ENCODE measurements at places on chromosomes 1 and 21. TPM values are rescaled to one million over a fixed set of nuclear protein-coding genes. Genes with fewer than 3 reads are reported as not detected.

DNA sequence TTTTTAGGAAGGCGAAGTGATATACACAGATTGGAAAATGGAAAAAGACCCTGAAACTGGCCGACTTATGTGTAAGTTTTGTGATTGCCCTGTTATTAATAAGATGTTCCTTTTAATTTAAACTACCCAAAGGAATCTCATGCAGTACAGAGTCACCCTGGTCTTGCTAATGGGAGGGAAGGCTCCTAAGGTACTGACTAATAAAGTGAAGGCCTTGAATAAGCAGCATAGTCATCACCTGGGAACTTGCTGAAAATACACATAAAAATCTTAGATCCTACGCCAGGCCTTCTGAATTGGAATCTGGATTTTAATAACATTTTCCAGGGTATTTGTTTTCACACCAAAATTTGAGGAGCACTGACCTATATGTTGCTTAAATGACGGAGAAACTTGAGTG is 73.4 kb upstream of the MCOLN3 start:
- H3K4me1 ChIP-seq = no peaks in the 10 kb centered on the region
- DNase-seq = no peak
- H3K27ac ChIP-seq = no peak overlapping the region
- H3K4me3 ChIP-seq = no peak overlapping the region
- no peaks in the 10 kb centered on the region for H3K27me3 ChIP-seq
- H3K36me3 ChIP-seq = no peaks in the 10 kb centered on the region

GRCh38 chr1:159845751-159846629 is 16.5 kb downstream of the VSIG8 start:
- H3K4me1 ChIP-seq = no peaks in the 10 kb centered on the region
- DNase-seq = no peak
- no peak overlapping the region for H3K27ac ChIP-seq
- H3K4me3 ChIP-seq = no peak overlapping the region
- H3K27me3 ChIP-seq = no peaks in the 10 kb centered on the region
- H3K36me3 ChIP-seq = no peaks in the 10 kb centered on the region

GRCh38 chr1:246959944-246960693 is 28.4 kb upstream of the AHCTF1 start:
- H3K4me1 ChIP-seq = peaks cover 4% of the 10 kb centered on the region
- no peak overlapping the region for H3K4me3 ChIP-seq
- no peak for DNase-seq
- peak overlapping the region; percentile 51 for H3K27ac ChIP-seq

- no peak overlapping the region for H3K27ac ChIP-seq
- no peaks in the 10 kb centered on the region for H3K36me3 ChIP-seq
- no peak overlapping the region for H3K4me3 ChIP-seq
Observed at GRCh38 chr21:44345495-44345894, 6.3 kb upstream of the CFAP410 start.

- no peaks in the 10 kb centered on the region for H3K27me3 ChIP-seq
- no peak for DNase-seq
- no peaks in the 10 kb centered on the region for H3K36me3 ChIP-seq
- no peak overlapping the region for H3K4me3 ChIP-seq
- H3K27ac ChIP-seq = no peak overlapping the region
Observed at GRCh38 chr1:223256034-223256433, 107.9 kb downstream of the SUSD4 start.

GRCh38 chr1:27591622-27592021 is 12.3 kb downstream of the AHDC1 start:
- no peaks in the 10 kb centered on the region for H3K36me3 ChIP-seq
- H3K4me3 ChIP-seq = no peak overlapping the region
- H3K4me1 ChIP-seq = peaks cover 45% of the 10 kb centered on the region
- H3K27ac ChIP-seq = no peak overlapping the region

- H3K4me3 ChIP-seq = no peak overlapping the region
- no peak overlapping the region for H3K27ac ChIP-seq
- no peak for DNase-seq
- H3K36me3 ChIP-seq = peaks cover 37% of the 10 kb centered on the region
Observed at GRCh38 chr1:1268284-1268682, 5.4 kb downstream of the UBE2J2 start.

DNA sequence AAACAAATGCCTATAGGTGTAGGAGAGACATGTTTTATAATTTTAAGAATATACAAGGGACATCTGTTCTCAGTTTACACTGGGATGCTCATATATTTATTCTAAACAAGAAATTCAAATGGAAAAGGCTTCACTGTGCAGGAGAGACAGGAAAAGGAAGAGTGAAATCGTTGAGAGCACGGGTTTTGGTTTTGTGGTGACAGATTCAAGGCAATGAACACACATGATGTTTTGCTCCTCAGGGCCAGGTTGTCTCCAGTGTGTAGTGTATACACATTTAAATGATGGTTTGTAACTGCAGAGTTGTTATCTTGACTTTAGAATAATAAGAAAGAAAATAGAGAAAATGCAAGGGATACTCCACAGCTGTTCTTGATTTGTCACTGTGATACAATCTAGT is 73.7 kb downstream of the S1PR1 start:
- peaks cover 16% of the 10 kb centered on the region for H3K4me1 ChIP-seq
- no peaks in the 10 kb centered on the region for H3K36me3 ChIP-seq
- no peak overlapping the region for H3K27ac ChIP-seq
- no peak overlapping the region for H3K4me3 ChIP-seq
- DNase-seq = no peak
- H3K27me3 ChIP-seq = peaks cover 5% of the 10 kb centered on the region

The PRRX1 gene
- 25.9 TPM for total RNA-seq
